ENCODE measurements at places on chromosomes 7 and 10. TPM values are rescaled to one million over a fixed set of nuclear protein-coding genes. Genes with fewer than 3 reads are reported as not detected.

ZNF783 gene
- 10.6 TPM for total RNA-seq

BMPER gene
- 18.8 TPM for total RNA-seq

SEM1 gene
- total RNA-seq, result 59.2 TPM

PNLIPRP2 gene
- total RNA-seq, result not detected

PDE1C gene
- 89.5 TPM for total RNA-seq

CHST3 gene
- total RNA-seq, result 49.4 TPM
